Left hindlimb (tissue), 1 donor: ENCODE measurements at places on chromosomes 16 and 17.

GRCh38 chr16:65068151-65068740, 53.6 kb downstream of the CDH11 start:
- no peak for DNase-seq

GRCh38 chr17:77842528-77843147, 115.9 kb upstream of the TNRC6C start:
- DNase-seq = no peak

GRCh38 chr17:27666831-27667560, 36.0 kb downstream of the LGALS9 start:
- DNase-seq = no peak

- DNase-seq = peak; percentile 34
Measured at GRCh38 chr17:64020056-64020766, at the start of gene ICAM2. Gene ICAM2 (minus strand): TSS chr17:64020633. CDS start chr17:64006691, 13,942 bp downstream.

DNA sequence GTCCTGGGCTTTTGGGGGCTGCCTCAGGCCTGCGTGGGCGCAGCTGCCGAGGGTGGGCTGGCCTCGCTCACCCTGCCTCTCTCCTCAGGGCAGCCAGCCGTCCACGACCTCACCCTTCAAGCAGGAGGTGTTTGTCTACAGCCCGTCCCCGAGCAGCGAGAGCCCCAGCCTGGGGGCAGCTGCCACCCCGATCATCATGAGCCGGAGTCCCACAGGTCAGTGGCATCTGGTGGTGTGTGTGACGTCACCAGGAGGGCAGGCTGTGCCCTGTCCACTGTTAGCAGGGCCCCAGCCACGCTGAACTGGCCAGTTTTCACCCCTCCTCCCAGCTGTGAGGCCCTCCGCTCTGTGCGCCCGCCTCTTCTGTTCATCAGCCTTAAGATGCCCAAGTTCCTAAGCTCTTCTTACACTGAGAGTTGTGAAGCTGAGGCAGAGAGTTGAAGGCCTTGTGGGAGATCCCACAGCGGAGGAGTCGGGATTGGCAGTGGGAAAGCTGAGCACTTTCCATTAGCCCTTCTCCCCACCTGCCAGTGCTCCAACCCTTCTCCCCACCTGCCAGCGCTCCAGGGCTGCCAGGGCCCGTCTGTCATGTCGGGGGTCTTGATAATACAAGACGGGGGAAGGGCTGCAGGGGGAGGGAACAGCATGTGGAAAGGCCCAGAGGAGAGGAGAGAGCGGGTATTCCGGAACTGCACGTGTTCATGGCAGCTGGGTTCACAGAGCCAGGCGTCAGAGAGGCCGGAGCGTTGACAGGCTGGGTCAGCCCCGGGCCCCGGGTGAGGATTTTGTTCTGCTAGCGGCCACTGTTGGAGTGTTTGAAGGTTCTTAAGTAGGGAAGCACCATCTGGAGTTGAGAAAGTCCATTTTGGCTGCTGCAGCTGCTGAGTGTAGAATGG, 36.3 kb downstream of the OR1D5 start:
- no peak for DNase-seq

DNA sequence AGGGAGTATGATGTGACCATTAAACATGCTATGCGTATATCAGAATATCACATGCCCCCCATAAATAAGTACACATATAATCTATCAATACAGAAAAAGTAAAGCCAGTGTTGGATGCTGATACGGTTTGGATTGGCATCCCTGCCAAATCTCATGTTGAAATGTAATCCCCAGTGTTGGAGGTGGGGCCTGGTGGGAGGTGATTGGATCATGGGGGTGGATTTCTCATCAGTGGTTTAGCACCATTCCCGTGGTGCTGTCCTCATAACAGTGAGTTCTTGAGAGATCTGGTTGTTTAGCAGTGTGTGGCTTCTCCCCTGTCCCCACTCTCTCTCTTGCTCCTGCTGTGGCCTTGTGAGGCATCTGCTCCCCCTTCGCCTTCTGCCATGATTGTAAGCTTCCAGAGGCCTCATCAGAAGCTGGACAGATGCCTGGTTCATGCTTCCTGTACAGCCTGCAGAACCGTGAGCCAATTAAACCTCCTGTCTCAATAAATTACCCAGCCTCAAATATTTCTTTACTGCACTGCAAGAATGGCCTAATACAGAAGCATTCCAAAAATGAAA, 88.9 kb downstream of the AATF start:
- no peak for DNase-seq

DNA sequence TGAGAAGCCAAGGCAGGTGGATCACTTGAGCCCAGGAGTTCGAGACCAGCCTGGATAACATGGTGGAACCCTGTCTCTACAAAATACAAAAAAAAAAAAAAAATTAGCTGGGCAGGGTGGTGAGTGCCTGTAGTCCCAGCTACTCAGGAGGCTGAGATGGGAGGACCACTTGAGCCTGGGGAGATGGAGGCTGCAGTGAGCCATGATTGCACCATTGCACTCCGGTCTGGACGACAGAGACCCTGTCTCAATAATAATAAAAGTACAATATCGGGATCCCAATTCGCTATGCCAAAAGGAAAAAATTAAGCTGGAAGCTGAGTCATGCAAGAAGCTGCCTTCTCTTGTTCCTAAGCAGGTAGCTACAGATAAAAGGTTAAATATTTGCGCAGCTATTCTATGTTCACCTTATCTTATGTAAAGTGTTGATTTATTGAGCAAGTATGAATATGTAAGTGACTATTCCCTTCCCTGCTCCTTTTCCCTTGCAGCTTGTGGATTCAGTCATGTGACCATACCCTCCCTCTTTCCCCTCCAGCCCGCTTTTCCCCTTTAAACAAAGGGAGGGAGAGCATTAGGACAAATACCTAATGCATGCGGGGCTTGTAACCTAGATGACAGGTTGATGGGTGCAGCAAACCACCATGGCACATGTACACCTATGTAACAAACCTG, 112.0 kb downstream of the LITAF start:
- no peak for DNase-seq
